Transverse colon (tissue), 4 donors: ENCODE measurements at places on chromosomes 16 and 17. TPM values are rescaled to one million over a fixed set of nuclear protein-coding genes. Genes with fewer than 3 reads are reported as not detected.

- no peaks in the 10 kb centered on the region for H3K36me3 ChIP-seq
- H3K4me1 ChIP-seq = peaks cover 13% of the 10 kb centered on the region
- no peaks in the 10 kb centered on the region for H3K27me3 ChIP-seq
- no peak overlapping the region for H3K27ac ChIP-seq
- no peak for DNase-seq
Measured at GRCh38 chr16:85293458-85293857, 181.2 kb upstream of the CIBAR2 start.

GRCh38 chr16:24164416-24164815 is 91.7 kb upstream of the CACNG3 start:
- H3K4me3 ChIP-seq = no peak overlapping the region
- H3K27ac ChIP-seq = no peak overlapping the region
- no peak for DNase-seq
- H3K36me3 ChIP-seq = no peaks in the 10 kb centered on the region
- no peaks in the 10 kb centered on the region for H3K27me3 ChIP-seq

KRT17 gene
- total RNA-seq = not detected

DNA sequence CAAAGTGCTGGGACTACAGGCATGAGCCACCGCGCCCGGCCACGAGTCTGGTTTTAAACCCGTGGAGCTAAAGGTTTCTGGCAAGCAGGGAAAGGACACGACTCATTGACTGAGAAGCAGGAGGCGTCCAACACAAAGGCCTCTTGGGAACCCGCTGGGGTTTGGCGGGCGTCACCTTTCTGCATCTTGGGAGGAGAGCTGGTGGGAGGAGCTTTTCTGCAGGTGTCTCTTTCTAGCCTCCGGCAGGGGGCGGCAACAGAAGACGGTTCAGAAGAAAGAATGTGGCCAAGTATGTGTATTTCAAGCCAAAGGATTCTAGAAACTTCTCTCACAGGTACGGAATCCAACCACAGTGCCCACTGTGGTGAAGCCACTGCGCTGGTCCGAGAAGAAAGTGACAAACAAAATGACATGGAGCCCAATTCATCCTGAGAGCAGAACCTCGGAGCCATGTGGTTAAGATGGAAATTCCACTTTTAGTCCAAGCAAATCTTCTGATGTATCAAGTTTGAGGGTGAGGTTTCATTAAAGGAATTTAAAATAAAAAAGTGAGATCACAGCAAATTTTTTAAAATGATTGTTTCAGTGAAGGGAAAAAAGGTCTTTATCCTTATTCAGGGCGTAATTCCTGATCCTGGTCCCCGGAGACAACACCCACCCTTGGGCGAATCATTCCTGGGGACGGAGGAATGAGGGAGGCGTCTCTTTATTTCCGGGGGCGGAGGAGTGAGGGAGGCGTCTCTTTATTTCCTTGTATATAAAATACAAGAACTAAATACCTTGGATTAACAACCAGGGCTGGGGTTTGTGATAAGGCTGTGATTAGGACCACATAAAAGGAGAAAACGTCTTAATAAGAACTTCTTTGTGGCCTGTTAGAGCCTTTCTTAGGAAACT is 97.6 kb downstream of the MRM3 start:
- H3K36me3 ChIP-seq = no peaks in the 10 kb centered on the region
- H3K4me1 ChIP-seq = peaks cover 21% of the 10 kb centered on the region
- no peak overlapping the region for H3K4me3 ChIP-seq
- H3K27me3 ChIP-seq = no peaks in the 10 kb centered on the region
- peak overlapping the region; percentile 82 for H3K27ac ChIP-seq

- no peak overlapping the region for H3K4me3 ChIP-seq
- no peaks in the 10 kb centered on the region for H3K27me3 ChIP-seq
- no peak for DNase-seq
- H3K27ac ChIP-seq = peak overlapping the region; percentile 86
- H3K4me1 ChIP-seq = peaks cover 31% of the 10 kb centered on the region
- no peaks in the 10 kb centered on the region for H3K36me3 ChIP-seq
Measured at GRCh38 chr17:65545705-65546523, 15.5 kb downstream of the AXIN2 start.
